ENCODE measurements at places on chromosomes 2 and 18.

GRCh38 chr2:66982766-66983165 lies 414.4 kb upstream of the ETAA1 start:
- DNase-seq: no peak

GRCh38 chr18:61308795-61309393 lies 24.3 kb upstream of the CDH20 start:
- DNase-seq: no peak

GRCh38 chr2:1237783-1238182 lies 175.5 kb upstream of the TPO start:
- DNase-seq: no peak

GRCh38 chr2:154623819-154624218 lies 74.7 kb upstream of the KCNJ3 start:
- peak; percentile 55 for DNase-seq

DNA sequence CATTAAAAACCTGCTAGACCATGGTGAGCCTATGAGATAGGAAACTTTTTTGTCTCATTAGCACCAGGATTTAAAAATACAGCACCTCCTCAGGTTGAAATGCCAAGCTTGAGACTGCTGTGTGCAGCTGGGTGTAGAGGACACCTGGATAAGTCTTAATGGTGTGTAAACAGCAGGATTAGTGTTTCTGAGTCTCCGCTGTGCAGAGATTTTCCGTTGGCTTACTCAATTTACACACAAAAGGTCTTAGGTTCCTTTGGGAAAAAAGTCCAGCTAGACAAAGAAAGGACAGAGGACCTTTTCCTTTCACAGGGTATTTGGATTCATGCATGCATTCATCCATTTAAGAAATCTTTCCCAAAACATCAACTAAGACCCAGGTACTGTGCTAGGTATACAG lies 168.1 kb downstream of the NRXN1 start:
- DNase-seq: no peak

GRCh38 chr2:138572318-138572717 lies 70.7 kb downstream of the SPOPL start:
- DNase-seq: no peak

DNA sequence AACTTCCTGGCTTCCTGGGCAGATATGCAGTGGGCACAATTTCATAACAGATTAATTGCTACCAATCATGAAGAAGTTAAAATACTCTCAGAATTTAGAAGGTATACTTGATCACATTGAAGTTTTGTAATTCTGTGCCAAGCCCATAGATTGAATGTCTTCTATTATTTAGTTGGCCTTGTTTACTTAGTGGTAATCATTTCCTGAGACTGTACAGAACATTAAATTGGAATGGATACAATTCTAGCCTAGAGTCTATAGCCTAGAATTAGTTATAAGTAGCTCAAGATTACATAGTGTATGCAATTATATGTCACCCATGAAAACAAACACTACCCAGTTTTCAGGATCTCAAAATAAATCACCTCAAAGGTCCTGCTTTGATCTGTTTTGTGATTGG lies 615.8 kb downstream of the XIRP2 start:
- DNase-seq: no peak

GRCh38 chr18:48942086-48942485 lies 8.7 kb downstream of the SMAD7 start:
- DNase-seq: no peak

GRCh38 chr2:233404222-233404621 lies 49.9 kb downstream of the DGKD start:
- DNase-seq: peak; percentile 25

GRCh38 chr2:62443886-62444285 lies 62.1 kb downstream of the TMEM17 start:
- no peak for DNase-seq

GRCh38 chr2:117635481-117635880 lies 179.0 kb upstream of the DDX18 start:
- no peak for DNase-seq

DNA sequence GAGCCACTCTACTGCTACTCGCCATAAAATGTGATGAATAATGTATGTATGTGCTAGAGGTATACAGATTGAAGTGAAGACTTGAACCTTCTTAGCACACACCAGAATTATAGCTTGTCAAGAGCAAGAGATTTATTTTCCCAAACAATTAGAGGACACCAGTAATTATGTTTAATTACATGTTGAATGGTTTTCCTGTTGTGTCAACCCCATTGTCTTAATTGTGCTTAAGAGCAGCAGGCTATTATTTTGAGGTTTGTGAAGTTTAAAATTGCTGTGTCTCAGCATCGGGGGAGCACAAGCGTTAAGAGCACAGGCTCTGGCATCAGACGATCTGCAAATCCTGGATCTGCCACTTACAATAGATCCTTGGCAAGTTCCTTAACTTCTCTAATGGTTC lies 29.0 kb downstream of the KIF5C start:
- no peak for DNase-seq

GRCh38 chr2:41241325-41242000 lies 789.6 kb upstream of the SLC8A1 start:
- no peak for DNase-seq

GRCh38 chr2:150882751-150883612 lies 378.7 kb downstream of the RBM43 start:
- no peak for DNase-seq

GRCh38 chr2:159605441-159606178 lies 10.7 kb downstream of the BAZ2B start:
- no peak for DNase-seq

DNA sequence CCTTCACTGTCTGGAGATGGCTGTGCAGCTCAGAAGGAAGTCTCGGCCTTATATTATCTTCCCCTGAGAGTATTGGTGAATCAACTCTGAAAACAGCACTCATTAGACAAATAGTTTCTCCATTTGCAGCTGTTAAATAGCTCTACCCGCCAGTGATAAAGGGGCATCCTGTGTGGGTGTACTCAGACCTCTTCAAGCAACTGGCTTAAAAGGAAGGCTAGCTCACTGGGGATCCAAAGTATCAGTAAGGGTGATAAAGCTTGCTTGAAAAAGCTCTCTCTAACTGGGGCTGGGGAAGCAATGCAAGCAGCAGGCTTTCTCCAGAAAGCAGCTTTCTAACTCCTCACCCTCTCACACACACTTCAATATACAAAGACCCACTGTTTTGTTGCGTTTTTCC lies 64.9 kb upstream of the PSMD14 start:
- DNase-seq: no peak

Data from NT2/D1 (cell line).